ENCODE measurements at places on chromosomes 1 and 21. TPM values are rescaled to one million over a fixed set of nuclear protein-coding genes. Genes with fewer than 3 reads are reported as not detected.
A peak's percentile ranks its signal among the peaks of the same experiment; 100 is the strongest.

Gene NBPF4
- total RNA-seq: not detected

GRCh38 chr1:64163431-64163830 is 40.0 kb upstream of the UBE2U start:
- no peak overlapping the region for H3K4me3 ChIP-seq
- no peak for DNase-seq
- H3K27ac ChIP-seq: no peak overlapping the region
- 0 out of 2 replicates have a peak, but pooled peaks cover 6% of the 10 kb centered on the region for H3K36me3 ChIP-seq

Gene ERO1B
- 2.0 TPM for total RNA-seq

- no peaks in the 10 kb centered on the region for H3K36me3 ChIP-seq
- no peaks in the 10 kb centered on the region for H3K27me3 ChIP-seq
- H3K4me3 ChIP-seq: no peak overlapping the region
Observed at GRCh38 chr1:197526736-197527371, 248.4 kb downstream of the DENND1B start.

DNA sequence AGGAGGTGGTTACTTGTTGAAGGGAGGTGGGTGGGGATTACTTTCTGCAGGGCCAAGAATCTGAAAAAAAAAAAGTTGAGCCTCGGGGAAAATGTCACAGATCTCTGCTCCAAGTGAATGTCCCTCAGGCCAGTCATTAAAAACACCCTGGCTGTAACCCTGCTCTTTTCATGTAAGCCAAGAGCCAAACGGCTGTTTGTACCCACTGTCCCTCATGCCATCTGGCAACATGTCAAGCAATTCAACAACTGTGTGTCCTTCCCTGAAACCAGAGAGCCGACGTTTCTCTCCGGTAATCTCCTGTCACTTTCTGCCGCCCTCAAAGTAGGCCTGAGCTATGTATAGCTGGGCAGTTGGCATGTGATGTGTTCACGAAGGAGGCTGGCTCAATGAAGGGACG is 14.7 kb downstream of the CASQ2 start:
- H3K4me1 ChIP-seq: no peaks in the 10 kb centered on the region
- no peak overlapping the region for H3K4me3 ChIP-seq
- H3K27ac ChIP-seq: no peak overlapping the region
- no peak for DNase-seq
- no peaks in the 10 kb centered on the region for H3K36me3 ChIP-seq
- H3K27me3 ChIP-seq: peaks cover 44% of the 10 kb centered on the region

Gene LDLRAD2
- total RNA-seq: not detected

DNA sequence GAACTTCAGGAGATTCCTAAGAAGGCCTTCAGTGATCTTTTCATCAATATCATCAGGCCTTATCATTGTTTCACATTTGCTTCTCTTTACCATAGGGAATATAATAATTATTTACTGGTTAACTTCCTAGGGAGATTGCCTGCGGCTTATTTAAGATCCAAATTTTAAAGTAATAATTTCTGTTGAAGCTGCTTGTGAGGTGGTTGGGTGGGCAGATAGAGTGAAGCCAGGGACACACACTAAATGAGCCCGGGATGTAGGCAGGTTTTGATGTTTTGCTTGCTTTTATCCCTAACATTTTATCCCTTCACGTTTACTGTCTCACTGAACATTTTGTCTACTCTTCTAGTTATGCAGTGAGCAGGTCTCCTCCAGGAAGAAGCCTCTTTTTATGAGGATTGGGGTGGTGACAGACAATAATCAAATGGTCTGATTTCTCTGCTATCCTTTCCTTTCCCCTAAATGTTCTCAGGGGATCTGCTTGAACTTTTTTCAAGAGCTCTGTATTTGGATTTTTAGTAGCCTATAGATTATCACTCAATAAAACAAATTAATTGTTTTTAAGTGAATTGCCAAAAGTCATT is 164.7 kb downstream of the RUNX1 start:
- H3K4me1 ChIP-seq: peaks cover 48% of the 10 kb centered on the region
- H3K27me3 ChIP-seq: peaks cover 22% of the 10 kb centered on the region
- peaks cover 78% of the 10 kb centered on the region for H3K36me3 ChIP-seq
- DNase-seq: no peak
- H3K27ac ChIP-seq: peak overlapping the region; percentile 99
- H3K4me3 ChIP-seq: peak overlapping the region; percentile 93

GRCh38 chr1:205317311-205317917 is 4.1 kb downstream of the NUAK2 start:
- no peaks in the 10 kb centered on the region for H3K27me3 ChIP-seq
- H3K4me3 ChIP-seq: no peak overlapping the region
- H3K27ac ChIP-seq: peak overlapping the region; percentile 13
- H3K36me3 ChIP-seq: peaks cover 17% of the 10 kb centered on the region
- no peak for DNase-seq

DNA sequence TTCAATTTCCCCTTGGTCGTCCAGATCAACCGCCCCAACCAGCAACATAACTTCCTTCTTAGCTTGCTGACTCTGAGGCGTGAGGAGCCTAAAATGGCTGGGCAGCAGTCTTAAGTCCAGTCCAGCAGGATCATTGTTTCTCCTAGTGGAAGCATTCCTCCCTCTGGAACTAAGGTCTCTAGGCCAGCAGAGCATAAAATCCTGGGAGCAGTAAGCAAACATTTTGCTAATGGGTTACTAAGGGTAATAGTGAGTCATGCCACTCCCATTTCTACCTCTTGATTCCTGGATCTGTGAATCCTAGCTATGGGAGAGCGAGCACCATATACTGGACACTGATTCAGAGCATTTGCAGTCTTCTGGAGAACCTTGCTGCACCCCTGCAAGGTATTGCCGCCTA is 59.9 kb downstream of the ADSS2 start:
- no peak overlapping the region for H3K4me3 ChIP-seq
- peaks cover 4% of the 10 kb centered on the region for H3K36me3 ChIP-seq
- H3K27me3 ChIP-seq: peaks cover 2% of the 10 kb centered on the region

DNA sequence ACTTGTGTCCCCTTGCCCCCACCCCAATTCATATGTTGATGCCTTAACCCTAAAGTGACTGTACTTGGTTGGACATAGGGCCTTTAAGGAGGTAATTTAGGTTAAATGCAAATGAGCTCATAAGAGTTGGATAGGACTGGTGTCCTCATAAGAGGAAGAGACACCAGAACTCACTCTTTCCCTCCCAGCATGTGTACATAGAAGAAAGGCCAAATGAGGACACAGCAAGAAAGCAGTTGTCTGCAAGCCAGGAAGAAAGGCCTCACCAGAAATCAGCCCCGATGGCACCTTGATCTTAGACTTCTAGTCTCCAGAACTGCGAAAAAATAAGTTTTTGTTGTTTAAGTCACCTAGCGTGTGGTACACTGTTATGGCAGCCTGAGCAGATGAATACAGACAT is 45.5 kb downstream of the RAB3GAP2 start:
- H3K27ac ChIP-seq: no peak overlapping the region
- no peaks in the 10 kb centered on the region for H3K27me3 ChIP-seq
- H3K4me3 ChIP-seq: no peak overlapping the region
- peaks cover 25% of the 10 kb centered on the region for H3K36me3 ChIP-seq

Gene MRPL9
- total RNA-seq: 89.9 TPM

DNA sequence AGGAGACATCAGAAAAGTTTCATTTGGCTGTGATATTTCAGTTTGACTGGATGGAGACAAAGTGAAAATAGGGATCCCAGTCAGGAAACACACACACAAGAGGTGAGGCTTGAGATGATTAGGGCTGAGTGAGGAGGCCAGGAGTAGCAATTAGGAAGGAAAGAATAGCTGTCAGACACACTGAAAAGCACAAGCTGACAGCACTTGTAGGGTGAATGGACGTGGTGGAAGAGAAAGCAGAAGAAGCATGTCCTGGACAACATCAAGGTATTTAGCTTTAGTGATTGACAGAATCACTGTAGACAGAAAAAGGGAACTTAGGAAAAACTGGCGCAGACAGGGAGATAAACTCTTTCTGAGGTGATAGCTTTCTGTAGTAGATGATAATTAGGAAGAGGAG is 347.7 kb downstream of the TGFB2 start:
- peaks cover 5% of the 10 kb centered on the region for H3K27me3 ChIP-seq
- DNase-seq: no peak
- H3K36me3 ChIP-seq: no peaks in the 10 kb centered on the region
- H3K4me1 ChIP-seq: no peaks in the 10 kb centered on the region
- H3K27ac ChIP-seq: no peak overlapping the region

GRCh38 chr1:2377751-2378440 is 13.5 kb downstream of the MORN1 start:
- no peak overlapping the region for H3K27ac ChIP-seq
- no peaks in the 10 kb centered on the region for H3K4me1 ChIP-seq
- no peak overlapping the region for H3K4me3 ChIP-seq
- no peaks in the 10 kb centered on the region for H3K36me3 ChIP-seq
